Pons (tissue), 1 donor: ENCODE measurements at places on chromosomes 2 and 18.

DNA sequence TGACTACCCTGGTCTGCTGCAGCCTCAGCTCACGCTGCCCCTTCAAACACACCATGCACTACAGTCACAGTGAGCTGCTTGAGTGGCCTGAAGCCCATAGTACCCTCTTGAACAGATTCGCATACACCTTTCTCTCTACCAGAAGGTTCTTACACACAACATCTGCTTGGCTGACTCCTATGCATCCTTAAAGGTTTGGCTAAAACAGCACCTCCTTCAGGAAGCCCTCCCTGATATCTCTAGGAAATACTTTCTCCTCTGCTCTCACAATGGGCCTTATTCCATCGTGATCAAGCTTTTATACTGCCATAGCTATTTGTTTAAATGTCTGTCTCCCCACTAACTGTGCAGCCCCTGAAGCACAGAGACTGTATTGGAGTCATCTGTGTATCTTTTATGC lies 31.5 kb downstream of the TGFBRAP1 start:
- no peak for DNase-seq

DNA sequence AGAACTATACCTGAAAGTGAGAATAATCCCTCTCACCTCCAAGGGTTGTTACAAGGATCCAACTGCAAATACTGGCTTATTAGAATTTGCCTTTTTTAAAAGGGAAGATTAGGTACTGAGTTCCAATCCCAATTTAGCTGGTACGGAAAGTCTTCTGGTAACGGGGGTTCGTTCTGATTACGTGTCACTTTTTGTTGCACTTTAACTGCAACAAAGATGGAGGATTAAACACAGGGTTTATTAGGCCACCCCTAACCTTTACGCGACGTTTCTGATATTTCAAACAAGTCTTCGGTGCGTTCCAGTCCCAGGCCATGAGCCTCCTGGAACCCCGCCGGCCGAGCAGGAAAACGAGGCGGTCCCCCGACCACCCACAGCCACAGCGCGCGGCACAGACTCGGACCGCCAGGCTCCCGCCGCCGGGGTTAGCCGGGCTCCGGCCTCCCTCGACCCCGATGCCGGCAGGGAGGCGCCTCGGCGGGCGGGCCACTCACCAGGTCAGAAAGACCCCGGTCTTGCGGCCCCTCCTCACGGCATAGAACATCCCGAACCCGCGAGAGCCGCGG lies 411 bp downstream of the RNASEH1 start:
- no peak for DNase-seq

DNA sequence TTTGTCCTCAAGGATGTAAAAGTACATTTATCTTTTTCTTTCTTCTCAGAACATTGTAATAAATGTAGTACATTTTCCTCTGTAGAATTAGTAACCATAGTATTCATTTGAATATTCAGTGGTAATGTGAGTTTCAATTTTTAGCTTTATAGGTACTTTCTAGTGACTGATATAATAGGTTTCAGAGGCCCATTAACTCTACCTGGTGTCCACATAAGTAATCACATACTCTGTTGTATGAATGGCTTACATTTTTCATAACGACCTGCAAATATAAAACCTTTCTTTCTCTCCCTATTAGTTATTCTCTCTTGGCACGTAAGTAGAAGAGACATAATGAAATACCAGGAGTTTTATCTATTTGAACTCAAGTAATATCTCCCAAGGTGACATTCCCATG lies 1017.6 kb downstream of the DPP10 start:
- no peak for DNase-seq

GRCh38 chr18:5600378-5601071 lies 56.7 kb upstream of the EPB41L3 start:
- DNase-seq = peak; percentile 61

- DNase-seq = no peak
These were observed 2.7 kb upstream of the COPS8 start for GRCh38 chr2:237083026-237083425.

DNA sequence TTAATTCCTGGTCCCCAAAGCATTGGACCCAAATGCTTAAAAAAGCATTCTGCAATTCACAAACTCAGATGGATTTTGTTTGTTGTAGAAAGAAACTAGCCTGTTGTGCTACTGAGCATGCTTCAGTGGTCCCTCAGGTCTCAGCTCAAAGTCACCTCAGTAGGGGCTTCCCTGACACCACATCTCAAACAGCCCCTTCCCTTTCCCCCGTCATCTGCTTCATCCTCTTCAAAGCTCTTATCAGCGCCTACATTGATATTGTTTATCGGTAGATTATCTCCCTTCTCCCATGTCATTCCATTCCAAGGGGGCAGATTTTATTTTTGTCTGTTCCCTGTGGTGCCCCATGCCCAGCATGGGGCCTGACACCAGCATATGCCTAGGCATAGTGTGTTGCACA lies 172.9 kb downstream of the CELF4 start:
- no peak for DNase-seq

DNA sequence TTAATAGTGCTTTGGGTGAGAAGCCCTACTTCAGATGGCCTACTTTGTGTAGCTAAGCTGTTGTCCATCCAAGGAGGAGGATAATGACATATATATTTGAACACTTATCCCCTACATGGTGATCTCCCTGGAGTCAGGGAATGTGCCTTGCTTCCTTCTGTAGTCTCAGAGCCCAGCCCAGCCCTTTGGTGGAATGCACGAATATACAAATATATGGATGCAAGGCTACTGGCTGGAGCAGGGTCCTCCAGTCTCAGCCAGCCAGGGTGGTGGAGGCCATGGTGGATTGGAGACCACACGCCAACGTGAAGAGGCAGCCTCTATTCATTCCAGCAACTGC lies 150.6 kb upstream of the RIOK3 start:
- DNase-seq = no peak

DNA sequence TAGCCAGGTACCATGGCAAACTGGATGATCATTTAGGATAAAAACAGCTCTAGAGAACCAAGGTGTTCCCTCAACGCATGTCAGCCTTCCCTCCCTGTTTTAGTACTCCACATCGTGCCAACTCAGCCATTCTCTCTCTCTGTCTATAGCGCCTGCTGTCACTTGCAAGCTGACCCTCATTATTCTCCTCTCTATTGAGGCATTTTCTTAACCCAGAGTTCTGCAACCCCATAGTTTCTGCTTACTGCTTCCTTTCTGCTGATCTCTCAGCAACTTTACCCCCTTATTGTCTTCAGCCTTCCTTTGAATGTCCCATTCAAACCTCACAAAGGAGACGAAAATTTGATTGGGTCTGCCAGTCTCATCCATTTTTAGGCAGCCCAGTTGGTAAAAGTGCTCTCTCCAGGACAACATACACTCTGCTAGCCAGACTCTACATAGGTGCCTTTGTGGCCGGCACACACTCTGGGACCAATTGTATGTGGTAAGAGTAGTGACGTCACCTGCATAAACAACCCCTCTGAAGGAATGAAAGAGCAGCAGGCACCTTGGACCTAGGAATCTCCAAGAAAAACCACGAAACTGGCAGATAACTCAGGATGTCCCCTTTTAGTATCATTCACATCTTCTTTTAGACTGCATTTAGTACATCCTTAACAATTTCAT lies 367.2 kb upstream of the KCNH7 start:
- no peak for DNase-seq

DNA sequence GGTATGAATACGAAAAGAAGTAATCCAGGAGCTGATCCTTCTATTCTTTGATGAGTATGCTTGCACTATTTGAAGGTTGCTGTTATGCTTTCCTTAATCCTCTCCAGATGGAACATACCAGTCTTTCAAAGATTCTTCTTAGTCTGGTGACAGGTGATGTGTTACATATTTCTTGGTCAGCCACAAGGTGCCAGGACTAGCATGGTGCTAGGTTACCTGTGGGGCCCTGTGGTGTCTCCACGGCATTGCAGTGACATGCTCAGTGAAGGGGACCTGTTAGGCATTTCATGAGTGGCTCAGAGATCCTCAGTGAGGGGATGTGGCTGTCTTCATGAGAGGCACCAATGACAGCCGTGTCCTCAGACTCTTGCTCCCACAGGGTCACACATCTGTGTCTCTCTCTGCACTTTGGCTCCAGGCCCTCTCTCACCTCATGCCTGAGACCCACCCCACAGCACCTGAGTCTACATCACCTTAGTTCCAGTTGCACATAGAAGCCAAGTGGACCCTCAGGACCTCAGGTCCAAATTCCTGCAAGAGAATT lies 13.1 kb upstream of the RAB31 start:
- DNase-seq = no peak

DNA sequence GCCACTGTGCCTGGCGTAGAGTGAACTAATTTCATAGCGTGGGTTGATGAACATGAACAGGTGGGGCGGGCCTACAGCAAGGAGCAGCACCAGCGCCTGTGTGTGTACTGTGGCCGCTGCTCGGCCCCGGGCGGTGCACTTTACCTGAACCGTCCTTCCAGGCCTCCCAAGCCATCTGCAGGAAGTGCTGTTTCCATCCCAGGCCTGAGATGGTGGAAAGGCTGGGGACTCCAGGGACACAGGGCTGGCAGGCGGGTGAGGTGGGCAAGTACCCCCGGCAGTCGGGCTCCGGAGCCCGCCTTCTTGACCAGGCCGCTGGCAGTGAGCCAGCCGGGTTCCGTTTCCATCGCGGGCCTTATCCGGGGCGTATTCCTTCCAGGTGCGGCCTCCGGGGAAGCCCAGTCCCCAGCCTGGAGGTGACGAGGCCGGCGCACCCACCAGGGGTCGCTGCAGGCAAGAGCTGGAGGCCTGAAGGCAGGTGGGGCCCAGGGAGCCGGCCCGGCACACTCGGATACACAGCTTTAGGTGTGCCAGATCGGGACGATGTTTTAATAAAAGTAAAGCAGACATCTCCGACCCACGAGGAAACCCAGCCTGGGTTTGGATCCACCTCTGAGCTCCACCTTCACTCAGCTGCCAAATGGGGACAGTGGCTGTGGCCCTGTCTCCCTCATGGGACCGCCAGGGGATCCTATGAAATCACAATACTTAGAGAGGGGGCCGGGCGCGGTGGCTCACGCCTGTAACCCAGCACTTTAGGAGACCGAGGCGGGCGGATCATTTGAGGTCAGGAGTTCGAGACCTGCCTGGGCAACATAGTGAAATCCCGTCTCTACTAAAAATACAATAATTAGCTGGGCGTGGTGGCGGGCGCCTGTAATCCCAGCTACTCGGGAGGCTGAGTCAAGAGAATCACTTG lies 22.7 kb upstream of the PDIA6 start:
- DNase-seq = no peak

- DNase-seq = no peak
These were observed 642.6 kb downstream of the RNF144A start for GRCh38 chr2:7559791-7560190.

DNA sequence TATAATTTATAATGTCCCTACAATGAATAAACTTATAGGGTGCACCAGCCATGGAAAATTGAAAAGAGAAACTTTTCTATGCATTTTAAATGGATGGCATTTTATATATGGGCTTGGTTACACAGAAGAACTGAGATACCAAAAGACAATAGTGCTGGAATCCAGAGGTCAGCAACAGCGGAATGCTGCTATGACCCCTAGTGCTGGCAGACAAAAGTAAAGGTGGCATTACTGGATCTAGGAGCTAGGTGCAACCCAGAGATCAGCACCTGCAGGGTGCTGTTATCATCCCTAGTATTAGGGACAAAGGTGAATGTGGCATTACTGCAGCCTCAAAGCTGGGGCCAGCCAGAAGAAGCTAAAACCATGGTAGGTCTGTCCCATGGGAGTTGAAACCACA lies 392.7 kb upstream of the ST6GAL2 start:
- DNase-seq = no peak

GRCh38 chr2:148967578-148967977 lies 70.9 kb upstream of the LYPD6B start:
- DNase-seq = peak; percentile 38

GRCh38 chr2:227388537-227389011 lies 825 bp upstream of the SCYGR1 start:
- no peak for DNase-seq

DNA sequence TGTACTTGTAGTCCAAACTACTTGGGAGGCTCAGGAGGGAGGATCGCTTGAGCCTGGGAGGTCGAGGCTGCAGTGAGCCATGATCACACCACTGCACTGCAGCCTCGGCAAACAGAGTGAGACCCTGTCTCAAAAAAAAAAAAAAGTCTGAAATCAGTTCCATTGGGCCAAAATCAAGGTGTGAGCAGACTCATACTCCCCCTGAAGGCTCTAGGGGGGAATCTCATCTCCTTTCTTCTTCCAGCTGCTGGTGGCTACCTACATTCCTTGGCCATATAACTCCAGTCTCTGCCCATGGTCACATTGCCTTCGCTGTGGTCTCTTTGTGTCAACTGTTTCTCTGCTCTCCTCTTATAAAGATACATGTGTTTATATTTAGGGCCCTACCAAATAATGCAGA lies 234.0 kb downstream of the LRRTM1 start:
- no peak for DNase-seq

- peak; percentile 72 for DNase-seq
These were observed 165.0 kb downstream of the ANTXR1 start for GRCh38 chr2:69177785-69178636.

GRCh38 chr2:143955401-143956065 lies 564.4 kb downstream of the ZEB2 start:
- no peak for DNase-seq

DNA sequence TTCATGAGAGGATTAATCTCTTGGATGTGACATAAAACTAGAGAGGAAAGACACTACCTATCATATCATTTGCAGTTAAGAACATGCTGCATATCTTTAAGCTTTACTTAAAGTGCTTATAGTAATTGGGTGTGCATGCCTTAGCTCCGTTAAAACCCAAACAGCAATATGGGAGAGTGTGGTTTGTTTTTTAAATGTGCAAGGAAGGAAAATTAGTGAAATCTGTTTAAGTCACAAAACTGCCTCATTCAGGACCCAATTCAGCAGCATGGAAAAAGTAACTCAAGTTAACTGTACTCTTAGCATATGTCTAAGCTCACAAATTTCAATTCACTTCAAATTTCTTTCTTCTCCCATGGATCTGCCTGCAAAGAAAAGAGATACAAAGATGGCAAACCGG lies 182.2 kb downstream of the ARHGAP15 start:
- DNase-seq = no peak

GRCh38 chr2:134539981-134540380 lies 178.8 kb downstream of the TMEM163 start:
- no peak for DNase-seq

DNA sequence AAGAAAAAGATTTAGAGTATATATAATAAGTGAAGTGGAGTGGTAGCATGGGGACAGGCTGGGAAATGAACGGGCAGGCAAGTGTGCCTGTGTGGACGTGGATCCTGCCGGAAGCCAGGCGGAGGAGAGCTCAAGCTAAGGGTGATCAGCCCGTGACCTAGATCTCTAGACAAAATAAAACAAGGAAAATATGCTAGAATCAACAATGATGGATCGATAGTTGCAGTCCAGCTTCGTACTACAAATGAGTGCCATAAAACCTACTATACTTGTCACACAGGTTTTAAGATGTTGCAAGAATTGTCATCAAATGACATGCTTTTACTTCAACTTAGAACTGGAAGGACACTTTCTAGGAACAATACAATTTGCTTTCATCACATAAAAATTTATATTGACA lies 8.5 kb downstream of the EIF2AK2 start:
- DNase-seq = no peak

DNA sequence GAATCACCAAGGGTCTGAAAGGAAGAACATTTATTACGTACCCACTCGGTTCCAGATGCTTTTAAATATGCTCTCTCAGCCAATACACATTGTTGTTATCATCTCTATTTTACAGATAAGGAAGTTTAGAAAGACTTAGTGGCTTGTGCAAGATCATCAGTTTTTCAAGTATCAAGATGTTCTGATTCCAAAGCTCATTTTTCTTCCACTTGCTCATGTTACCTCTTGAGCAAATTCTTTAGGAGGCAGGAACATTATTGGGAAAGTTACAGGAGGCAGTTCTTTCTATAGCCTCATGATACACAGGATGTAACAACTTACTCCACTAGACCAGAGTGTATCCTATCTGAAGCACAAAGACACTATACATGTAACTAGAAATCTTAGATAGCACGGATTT lies 65.0 kb upstream of the MMADHC start:
- no peak for DNase-seq
